T-helper 2 cell treated with Interferon-gamma antibody and Interleukin-4, amounts not matched to agents 5 μg/mL and 100 μg/mL, for 36 hours (primary cell): ENCODE measurements at places on chromosomes 2 and 18.
A peak's percentile ranks its signal among the peaks of the same experiment; 100 is the strongest.

GRCh38 chr2:65525616-65526231 lies 93.3 kb upstream of the SPRED2 start:
- DNase-seq: no peak

DNA sequence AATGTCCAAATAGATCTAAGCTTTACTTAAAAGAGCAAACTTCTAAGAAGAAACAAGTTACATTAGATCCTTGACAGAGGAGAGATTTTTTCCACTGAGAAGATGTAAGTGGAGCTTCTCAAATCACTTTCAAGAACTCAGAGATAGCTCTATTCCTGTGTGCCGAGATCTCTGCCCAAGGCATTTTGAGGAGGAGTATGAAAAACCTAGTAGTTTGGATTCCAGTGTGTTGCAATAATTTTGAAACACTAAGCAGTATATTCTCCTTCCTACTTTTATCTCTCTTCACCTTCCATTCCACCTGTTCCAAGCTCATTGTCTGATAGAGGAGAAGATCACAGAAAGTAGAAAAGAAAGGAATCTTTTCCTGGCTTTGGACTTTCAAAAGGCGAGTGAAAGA lies 192.0 kb upstream of the TANK start:
- DNase-seq: no peak

DNA sequence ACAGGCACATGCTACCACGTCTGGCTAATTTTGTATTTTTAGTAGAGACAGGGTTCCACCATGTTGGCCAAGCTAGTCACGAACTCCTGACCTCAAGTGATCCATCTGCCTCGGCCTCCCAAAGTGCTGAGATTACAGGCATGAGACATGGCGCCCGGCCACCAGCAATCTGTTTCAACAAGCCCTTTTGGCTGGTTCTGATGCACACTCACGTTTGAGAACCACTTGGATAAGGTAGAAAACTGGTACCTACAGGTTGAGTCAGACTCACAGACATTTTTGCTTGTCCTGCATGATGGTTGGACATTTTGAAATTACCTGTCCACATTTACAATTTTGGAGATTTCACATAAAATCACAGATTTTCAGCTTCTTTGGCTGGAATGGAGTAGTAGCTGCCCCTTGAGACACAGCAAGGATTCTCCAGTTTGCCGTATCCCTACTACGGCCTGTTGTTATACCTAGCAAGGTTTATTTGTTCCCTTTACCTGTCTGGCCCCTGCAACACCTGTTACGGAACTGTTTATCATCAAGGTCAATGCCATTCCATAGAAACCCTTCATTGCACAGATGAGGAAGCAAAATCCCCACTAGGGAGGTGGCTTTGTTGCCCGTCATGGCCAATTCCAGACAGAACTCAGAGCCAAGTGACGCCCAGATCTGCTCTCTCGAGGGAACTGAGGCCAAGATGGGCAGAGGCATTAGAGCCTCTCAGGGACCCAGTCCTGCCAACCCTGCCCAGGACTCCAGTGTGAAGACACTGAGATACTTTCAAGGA lies 31.4 kb upstream of the IGFBP2 start:
- no peak for DNase-seq

DNA sequence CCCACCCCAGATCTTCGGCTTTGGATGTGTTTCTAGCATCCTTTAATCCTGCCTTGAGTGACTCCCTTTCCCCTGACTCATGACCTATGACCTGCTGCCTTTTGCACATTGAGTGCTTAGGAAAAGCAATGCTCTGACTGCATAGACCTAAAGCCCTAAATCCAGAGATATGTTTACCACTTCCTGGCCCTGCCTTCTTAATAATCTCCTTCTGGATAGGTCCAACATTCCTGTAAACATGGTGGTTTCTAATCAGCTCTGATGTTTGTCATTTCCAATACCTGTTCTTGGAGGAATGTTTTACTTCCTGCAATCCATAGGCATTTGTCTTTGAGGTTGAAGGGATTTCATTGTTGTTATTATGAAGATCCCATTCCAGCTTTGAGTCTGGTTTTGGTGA lies 2.3 kb downstream of the SLC3A1 start:
- no peak for DNase-seq

DNA sequence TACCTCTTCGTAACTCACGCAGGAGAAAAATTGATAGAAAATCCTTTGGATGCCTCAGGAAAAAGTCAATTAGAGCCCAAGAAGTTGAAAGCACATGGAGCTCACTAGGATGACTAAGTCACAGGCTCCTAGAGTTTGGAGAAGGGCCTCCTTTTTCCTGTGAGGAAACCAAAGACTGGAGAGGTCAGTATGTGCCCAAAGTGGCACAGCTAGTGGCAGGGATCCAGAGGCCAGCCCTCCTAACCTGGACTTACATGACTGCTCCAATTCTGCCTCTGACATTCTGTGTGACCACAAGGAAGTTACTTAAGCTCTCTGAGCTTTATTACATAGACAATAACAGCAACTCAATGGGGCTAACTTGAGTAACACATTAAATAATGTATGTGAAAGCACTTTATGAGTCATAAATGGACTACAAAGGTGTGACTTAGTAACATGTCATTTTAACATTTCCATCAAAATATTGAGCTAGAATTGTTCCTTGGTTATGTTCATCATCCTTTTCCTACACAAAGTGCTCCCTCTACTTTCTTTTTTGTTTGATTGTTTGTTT lies 91.6 kb downstream of the DHRS9 start:
- no peak for DNase-seq

DNA sequence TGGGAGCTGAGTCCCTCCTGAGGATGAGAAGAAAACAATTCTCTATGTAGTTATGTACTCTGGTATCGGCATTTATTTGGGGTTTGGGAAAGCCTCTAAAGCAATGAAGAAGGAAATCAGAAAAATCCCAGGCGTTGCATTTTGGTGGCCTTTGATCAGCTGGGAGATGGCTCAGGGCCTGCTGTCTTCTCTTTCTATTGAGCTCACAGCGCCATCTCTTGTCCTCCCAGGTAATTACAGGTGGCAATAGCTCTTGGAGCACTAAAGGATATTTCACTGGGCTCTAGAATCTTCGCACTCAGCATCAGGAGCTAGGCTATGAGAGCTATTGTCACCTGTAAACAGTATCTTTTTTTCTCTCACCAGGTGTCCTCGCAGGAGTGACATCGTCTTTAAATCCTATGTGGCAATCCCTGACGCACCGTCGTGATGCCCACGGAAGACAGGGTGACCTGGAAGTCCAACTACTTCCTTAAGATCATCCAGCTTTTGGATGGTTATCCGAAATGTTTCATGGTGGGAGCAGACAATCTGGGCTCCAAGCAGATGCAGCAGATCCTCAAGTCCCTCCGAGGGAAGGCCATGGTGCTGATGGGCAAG lies 76.1 kb upstream of the PMAIP1 start:
- peak; percentile 33 for DNase-seq

DNA sequence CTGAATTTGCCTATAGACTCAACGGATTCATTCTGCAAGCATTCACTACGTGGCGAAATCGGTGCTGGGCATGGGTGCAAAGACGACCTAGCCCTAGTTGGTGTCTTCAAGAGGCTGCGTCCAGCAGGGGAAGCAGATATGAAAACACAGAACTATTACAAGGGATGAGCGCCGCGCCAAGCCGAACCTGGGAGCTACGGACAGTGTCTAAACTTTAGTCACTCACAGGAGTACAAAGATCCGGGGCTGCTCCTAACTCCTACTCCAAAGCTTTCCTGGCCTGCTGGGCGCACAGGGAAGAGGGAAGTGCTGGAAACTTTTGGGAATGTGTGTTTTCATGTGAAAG lies 732 bp upstream of the ANXA4 start:
- DNase-seq: no peak
